ENCODE measurements at places on chromosomes 11 and 22.

DNA sequence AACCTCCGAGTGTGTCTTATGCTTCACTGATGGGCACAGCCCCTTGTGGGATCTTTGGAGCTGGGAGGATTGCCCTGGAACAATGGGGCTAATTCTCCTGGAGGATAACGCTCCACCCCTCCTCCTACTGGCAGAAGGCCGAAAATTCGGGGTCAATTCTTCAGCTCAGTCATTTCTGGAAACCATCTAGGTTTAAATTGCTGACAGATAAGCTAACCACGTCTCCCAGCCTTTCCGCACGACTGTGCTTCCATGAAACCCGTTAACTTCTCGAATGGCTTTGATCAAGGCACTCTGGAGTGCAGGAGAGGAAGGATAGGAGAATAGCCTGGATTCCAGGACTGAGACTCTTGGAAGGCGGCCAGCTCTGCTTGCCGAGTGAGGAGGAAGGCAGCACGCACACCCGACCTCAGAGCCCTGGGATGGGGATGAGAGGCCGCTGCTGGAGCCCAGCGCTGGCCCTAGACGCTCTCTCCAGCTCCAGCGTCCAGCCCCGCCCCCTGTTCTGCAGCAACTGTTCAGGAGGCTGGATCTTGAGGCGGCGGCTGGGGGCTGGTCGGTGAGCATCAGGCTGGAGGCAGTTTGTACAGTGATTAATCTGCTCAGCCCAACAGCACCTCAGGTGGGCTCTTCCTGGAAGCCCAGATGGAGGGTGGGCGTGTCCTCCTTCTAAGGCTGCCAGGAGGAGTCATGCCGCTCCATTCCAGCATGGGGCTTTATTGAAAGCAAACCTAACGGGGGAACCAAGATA lies 176.7 kb upstream of the NCAM1 start:
- DNase-seq, result no peak

DNA sequence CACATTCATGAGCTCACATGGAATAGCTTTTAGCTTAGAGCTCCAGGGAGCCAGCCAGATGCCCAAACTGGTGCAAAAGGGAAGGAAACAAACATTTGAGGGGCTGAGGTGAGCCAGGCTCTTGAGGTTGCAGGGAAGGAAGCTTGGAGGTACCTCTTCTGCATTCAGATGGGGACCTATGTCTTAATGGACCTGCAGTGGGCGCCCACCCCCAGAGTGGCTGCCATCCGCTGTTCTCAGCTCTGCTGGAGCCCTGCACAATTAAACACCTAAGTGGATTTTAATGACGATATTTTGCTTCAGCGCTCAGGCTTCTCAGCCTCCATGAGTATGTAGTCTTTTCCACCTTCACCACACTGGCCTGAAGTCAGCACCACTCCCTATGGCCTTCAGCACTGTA lies 100.8 kb downstream of the LDLRAD3 start:
- no peak for DNase-seq

- DNase-seq, result no peak
Observed at GRCh38 chr11:19560156-19560555, 152.5 kb upstream of the NAV2 start.

- no peak for DNase-seq
Observed at GRCh38 chr11:76602431-76602861, 68.1 kb downstream of the LRRC32 start.

GRCh38 chr11:112212290-112212689 lies 13.9 kb upstream of the PTS start:
- DNase-seq, result no peak

DNA sequence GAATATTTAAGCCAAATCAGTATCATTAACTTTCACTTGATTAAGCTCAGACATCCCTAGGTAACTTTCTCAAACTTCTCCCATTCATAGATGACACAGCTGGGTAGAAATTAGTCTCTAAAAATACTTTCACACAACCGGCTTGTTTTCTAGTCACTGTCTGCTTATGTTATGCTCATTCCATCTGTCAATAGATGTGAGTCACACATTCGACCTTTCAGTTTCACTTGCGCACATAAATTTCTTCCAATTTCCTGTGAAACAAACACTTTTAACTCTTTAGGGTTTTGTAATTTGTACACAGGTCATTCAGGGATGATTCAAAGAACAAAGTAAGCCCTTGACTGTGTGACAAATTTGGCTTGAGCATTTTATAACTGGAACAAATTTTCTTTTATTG lies 723.0 kb downstream of the KCNA4 start:
- no peak for DNase-seq

GRCh38 chr11:32479291-32479690 lies 44.0 kb upstream of the WT1 start:
- DNase-seq, result no peak

- no peak for DNase-seq
Observed at GRCh38 chr11:96384156-96384555, 5.6 kb downstream of the CCDC82 start.

DNA sequence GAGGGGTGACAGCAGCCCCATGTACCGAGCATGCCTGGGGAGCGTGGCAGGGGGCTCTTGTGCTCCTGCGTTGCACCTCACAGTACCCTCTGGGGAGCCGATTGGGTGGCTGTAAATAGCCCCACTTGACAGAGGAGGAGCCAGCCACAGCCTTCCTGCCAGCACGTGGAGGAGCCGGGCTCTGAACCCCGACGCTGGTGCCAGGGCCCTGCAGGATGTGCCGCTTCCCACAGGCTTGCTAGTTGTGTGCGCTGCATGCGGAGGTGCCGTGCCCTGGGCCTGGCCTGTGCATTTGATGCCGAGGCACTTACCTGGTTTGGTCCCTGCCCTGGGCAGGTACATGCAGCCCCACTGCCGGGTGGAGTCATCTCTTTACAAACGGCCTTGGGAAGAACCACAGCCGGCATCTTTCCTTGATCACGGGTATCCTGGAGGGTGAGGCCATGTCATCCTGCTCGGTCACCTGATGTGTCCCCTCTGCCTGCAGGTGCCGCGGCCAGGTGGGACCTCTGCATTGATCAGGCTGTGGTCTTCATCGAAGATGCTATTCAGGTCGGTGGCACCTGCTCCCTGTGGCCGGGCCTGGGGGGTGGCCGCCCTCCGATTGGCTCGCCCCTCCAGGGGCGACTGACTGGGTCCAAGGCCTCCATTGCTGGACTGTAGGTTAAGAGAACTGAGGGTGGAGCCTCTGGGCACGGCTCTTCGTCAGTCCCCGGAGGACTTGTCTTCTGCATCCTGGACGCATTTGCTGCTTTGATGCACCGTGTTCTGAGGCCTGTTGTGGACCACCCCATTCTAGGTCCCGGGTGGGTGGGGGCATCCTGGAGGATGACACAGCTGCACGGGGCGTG lies 5.0 kb downstream of the TPCN2 start:
- DNase-seq, result no peak

DNA sequence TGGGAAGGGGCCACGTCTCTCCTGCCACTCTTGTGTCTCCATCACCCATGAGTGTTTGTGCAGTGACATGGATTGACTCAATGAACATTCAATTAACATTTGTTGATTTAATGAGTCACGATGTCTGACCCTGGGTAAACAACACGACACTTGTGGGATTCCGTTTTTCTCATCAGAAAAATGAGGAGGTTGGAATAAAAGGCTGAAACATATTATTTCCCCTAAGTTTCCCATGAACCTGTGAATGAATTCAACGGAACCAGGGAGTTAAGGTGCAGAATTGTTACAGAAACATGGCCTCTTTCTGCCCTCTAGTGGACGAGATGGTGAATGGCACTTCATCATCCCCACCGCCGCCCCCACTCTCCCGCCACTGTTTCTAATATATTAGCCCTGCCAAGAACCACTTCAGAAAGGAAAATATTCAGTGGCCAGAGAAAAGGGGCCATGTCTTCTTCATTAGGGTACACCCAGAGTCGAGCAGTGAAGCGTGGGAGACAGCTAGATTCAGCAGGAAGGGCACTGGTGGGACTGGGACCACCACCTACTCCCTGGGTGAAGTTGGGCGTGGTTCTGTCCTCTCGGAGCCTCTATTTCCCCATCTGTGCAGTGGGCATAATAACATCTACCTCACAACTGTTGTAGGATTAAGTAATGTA lies 46.3 kb upstream of the SYT13 start:
- DNase-seq, result peak; percentile 37

- no peak for DNase-seq
Observed at GRCh38 chr11:122776546-122776945, 61.8 kb upstream of the CRTAM start.

DNA sequence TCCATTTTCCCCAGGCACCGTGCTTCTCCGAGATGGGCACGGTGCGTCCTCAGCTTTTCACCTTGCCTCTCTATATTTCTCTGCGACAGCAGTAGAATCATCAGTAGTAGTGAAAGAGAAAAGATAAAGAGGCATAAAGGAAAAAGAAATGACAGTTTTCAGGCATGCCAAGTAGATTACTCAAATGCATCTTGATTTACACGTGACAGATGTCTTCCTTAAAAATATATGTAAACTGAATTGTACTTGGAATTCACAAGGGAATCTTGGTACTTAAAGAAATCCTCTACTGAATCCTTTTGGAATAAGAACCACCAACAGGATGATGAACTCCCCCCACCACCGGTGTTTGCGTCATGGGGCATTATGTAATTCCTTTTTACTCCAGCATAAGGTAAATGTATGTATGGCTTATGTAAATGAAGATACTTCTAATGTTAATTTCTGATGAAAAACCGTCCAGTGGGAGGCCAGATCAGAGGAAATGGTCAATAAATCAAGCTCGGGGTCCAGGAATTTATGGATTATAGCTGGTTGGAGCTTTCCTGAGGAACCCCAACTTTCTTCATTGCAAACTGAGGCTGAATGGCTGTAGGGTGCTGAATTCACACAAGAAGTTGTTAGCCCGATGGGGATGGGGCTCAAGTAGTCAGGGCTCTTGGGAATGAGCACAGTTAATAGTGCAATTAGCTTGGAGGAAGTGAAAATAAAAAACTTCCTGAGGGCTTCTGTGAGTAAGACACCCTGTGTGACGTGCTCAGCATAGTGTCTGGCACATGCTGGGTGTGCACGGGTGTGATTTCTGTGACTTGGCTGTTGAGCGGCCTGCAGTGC lies 630.4 kb downstream of the OPCML start:
- no peak for DNase-seq

GRCh38 chr22:45876136-45877035 lies 100.6 kb downstream of the WNT7B start:
- DNase-seq, result no peak

DNA sequence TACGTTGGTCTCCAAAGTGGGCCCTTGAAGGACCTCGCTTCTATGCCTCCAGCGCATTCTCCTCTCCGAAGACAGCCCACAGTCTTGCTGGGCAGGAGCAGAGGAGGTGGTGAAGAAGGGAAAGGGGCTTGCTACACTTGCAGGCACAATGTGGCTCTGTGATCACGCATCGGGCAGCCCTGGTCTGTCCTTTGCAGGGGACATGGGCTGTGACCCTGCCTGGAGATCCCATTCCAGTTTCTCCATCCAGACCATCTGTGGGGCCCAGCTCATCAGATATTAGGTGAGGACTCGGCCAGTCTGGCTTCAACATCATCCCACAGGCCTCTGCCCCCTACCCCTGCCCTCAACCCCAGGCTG lies 810 bp downstream of the APOA1 start:
- no peak for DNase-seq

DNA sequence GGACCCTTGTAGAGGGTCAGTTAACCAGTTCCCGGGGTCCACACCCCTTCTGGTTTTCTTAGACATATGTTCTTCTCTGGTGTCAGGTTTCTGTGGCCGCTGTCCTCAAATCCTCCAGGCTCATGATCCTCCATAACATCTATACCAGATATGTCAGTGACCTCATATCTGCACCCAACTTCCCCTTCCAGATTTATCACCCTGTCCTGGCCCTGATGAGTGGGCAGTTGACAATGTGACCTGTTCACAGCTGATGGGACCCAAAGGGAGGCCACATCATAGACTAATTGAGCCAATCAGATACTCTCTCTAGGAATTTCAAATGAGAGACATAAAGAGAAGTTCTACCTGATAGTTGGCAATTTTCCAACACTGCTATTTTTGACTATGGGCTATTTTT lies 5.1 kb downstream of the DKK3 start:
- DNase-seq, result no peak

DNA sequence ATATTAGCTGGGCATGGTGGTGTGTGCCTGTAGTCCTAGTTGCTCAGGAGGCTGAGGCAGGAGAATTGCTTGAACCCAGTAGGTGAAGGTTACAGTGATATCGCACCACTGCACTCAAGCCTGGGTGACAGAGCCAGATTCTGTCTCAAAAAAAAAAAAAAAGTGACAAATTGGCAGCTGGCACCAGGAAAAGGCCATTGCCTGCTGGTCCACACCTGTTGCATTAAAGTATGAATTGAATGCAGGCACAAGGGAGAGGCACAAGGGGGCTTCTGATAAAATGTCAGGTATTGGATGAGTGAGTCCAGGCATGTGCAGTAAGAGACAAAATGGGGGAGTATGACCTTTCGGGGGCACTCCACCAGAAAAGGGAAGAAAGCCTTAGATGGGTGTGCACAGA lies 28.2 kb downstream of the ZNF70 start:
- DNase-seq, result no peak

GRCh38 chr11:36534276-36534840 lies 24.3 kb upstream of the TRAF6 start:
- DNase-seq, result no peak

DNA sequence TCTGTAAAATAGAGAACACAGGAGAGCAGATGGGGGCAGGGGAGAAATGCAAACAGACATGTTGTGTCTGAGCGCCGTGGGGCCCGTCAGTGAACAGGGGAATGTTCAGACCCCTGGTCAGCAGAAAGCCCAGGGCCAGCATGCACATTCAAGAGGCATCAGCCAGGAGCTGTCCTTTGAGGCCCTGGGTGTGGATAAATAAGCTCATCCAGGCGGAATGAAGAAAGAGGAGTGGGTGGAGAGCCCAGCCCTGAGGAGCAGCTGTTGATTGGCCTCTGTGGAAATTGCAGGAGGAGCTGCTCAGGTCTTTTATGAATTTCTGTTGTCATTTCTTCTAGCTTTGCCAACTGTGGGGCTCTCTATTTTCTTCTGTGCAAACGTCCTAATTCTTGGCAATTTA lies 49.7 kb upstream of the CECR2 start:
- no peak for DNase-seq

DNA sequence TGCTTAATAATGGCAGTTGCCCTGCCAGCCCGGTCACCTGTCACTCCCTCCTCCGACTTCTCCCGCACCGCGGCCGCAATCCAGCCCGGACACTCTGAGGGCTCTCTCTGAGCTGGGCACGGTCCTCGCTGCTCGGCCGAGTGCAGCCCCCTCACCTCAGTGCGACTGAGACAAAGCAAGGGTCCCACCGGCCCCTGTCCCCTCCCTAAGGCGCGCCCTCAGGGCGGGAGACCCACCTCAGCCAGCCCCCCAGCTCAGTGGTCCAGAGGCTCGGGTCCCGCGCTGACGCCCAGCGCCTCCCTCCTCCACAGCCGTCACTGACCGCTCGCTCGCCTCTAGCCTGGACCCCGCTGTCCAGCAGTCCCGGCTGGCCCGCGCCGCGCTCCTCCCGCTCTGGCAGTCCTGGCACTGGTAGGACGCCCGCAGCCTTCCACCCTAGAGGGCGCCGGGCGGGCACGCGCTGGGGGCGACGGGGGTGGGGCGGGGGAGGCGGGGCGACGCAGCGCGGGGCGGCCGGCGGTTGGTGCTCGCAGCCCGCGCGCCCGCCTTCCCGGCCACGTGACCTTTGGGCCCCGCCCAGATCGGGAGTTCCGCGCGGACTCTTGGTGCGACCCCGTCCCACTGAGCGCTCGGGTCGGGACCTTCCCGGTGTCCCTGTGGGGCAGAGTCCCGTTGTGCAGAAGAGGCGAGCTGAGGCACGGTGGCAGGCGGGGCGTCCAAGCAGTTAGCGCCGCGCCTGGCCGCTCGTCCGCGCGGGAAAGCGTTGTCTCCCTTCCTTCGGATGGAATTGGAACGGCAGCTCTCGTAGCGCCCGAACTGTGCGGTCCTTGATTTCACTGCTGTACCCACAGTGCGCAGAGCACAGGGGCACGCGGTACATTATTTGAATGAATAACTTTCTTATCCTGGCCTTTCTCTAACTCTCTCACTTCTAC lies 7.8 kb upstream of the L3MBTL2 start:
- peak; percentile 71 for DNase-seq

Measured in stimulated activated CD4-positive, alpha-beta T cell treated with anti-CD3 and anti-CD28 coated beads, TNF-alpha, amount 100 ng/mL, for 24 hours (primary cell).